Activated CD8-positive, alpha-beta T cell treated with anti-CD3 and anti-CD28 coated beads for 36 hours (primary cell): ENCODE measurements at places on chromosomes 3 and 15.

- no peak overlapping the region for H3K27ac ChIP-seq
- no peaks in the 10 kb centered on the region for H3K36me3 ChIP-seq
- H3K4me3 ChIP-seq: no peak overlapping the region
- no peak for DNase-seq
- no peaks in the 10 kb centered on the region for H3K27me3 ChIP-seq
- H3K4me1 ChIP-seq: peaks cover 4% of the 10 kb centered on the region
Observed at GRCh38 chr3:99626417-99626788, 12.0 kb upstream of the COL8A1 start.

DNA sequence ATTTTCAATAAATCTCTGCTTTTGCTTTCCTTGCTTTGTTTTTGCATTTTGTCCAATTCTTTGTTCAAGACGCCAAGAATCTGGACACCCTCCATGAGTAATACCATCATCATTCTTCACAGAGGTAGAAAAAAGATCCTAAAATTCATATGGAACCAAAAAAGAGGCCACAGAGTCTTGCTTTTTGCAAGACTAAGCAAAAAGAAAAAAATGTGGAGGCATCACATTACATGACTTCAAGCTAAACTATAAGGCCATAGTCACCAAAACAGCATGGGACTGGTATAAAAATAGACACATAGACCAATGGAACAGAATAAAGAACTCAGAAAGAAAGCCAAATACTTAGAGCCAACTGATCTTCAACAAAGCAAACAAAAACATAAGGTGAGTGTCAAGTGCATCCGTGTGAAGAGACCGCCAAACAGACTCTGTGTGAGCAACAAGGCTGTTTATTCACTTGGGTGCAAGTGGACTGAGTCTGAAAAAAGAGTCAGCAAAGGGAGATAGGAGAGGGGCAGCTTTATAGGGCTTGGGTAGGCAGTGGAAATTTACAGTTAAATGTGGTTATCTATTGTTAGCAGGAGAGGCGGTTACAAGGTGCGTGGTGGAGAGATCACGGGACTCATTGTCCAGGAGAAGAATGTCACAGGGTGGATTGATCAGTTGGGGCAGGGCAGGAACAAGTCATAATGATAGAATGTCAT, 10.9 kb downstream of the STRIT1 start:
- DNase-seq: no peak
- no peaks in the 10 kb centered on the region for H3K36me3 ChIP-seq
- H3K27me3 ChIP-seq: no peaks in the 10 kb centered on the region
- H3K4me3 ChIP-seq: no peak overlapping the region

- DNase-seq: no peak
- H3K27me3 ChIP-seq: peaks cover 6% of the 10 kb centered on the region
- no peak overlapping the region for H3K4me3 ChIP-seq
- no peak overlapping the region for H3K27ac ChIP-seq
Observed at GRCh38 chr3:140006331-140006730, 71.3 kb downstream of the CLSTN2 start.

DNA sequence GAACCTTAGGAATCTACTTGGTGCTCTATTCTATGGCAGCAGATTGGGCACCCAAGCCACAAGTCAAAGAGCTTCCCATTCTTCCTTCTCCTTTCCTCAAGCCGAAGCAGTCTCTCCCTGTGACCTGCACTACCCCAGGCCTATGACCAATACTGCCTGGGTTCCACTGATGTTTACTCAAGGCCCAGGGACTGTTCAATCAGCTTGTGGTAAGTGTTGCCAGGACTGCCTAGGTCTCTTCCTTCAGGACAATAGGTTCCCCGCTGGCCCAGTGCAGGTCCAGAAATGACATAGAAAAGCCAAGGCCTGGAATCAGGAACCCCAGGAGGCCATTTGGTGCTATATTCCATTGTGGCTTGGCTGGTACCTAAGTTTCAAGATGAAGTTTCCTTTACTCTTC, 397.9 kb downstream of the ZIC4 start:
- H3K4me1 ChIP-seq: no peaks in the 10 kb centered on the region
- DNase-seq: no peak
- H3K27ac ChIP-seq: no peak overlapping the region
- no peaks in the 10 kb centered on the region for H3K27me3 ChIP-seq

DNA sequence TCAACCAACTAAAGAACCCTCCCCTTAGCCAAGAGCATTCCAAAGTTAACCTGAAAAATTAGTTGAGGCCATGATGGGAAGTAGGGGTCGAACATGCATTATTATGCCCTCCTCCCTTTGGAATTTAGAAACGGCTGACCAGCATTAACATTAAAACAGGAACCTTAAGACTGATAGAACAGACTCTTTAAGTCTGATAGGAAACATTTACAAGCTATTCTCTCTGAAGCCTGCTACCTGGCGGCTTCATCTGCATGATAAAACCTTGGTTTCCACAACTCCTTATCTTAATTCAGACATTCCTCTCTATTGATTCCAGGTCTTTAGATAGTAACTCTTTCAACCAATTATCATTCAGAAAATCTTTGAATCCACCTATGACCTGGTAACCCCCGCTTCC, 331.0 kb downstream of the CGGBP1 start:
- no peak for DNase-seq
- H3K4me1 ChIP-seq: no peaks in the 10 kb centered on the region
- H3K27ac ChIP-seq: no peak overlapping the region

- no peak overlapping the region for H3K27ac ChIP-seq
- no peak for DNase-seq
- H3K36me3 ChIP-seq: no peaks in the 10 kb centered on the region
- H3K27me3 ChIP-seq: peaks cover 17% of the 10 kb centered on the region
- no peak overlapping the region for H3K4me3 ChIP-seq
Observed at GRCh38 chr3:195999896-196000295, 82.0 kb downstream of the TFRC start.

GRCh38 chr3:157447026-157447694, 10.5 kb downstream of the PTX3 start:
- no peaks in the 10 kb centered on the region for H3K36me3 ChIP-seq
- H3K27ac ChIP-seq: no peak overlapping the region
- no peaks in the 10 kb centered on the region for H3K4me1 ChIP-seq
- H3K4me3 ChIP-seq: no peak overlapping the region
- H3K27me3 ChIP-seq: peaks cover 2% of the 10 kb centered on the region
- DNase-seq: no peak

DNA sequence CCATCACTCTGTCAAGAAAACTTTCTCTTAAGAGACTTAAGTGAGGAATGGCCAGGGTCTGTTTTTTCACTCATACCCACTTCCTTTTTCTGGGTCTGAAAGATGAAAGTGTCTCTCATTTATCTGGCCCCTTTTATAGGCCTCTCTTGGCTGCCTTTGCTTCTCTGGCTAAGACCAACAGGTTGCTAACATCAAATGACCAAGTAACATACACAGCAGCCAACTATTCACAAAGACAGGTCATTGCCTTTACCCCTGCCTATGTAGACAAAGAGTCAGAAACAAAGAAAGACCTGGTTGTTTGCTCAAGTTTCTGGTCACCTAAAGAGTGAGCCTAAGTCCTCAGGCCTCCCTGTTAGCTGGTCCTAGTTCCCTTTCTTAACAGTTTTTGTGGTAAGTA, 24.0 kb upstream of the CSTA start:
- peaks cover 20% of the 10 kb centered on the region for H3K4me1 ChIP-seq
- H3K36me3 ChIP-seq: no peaks in the 10 kb centered on the region
- H3K4me3 ChIP-seq: no peak overlapping the region
- H3K27me3 ChIP-seq: no peaks in the 10 kb centered on the region

DNA sequence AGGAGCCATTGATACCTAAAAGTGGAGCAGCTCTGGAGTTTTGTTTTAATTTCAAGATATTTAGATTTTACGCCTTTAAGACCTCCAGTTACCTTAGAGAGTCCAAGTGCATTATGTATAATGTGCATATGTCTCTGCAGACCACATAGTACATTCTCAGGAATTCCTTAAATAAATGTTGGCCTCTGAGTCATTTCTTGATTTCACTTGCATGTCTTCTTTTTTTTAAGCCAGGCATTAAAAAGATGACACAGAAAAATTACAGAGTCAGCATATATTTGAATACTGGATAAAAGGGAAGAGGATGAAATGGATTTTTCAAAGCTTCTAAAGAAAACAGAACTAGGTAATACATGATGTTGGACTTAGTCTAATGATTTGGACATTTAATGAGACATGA, 125.2 kb downstream of the TMCO5A start:
- peaks cover 18% of the 10 kb centered on the region for H3K27me3 ChIP-seq
- H3K4me3 ChIP-seq: no peak overlapping the region
- no peaks in the 10 kb centered on the region for H3K36me3 ChIP-seq
- H3K27ac ChIP-seq: no peak overlapping the region
- no peak for DNase-seq
- H3K4me1 ChIP-seq: peaks cover 13% of the 10 kb centered on the region

DNA sequence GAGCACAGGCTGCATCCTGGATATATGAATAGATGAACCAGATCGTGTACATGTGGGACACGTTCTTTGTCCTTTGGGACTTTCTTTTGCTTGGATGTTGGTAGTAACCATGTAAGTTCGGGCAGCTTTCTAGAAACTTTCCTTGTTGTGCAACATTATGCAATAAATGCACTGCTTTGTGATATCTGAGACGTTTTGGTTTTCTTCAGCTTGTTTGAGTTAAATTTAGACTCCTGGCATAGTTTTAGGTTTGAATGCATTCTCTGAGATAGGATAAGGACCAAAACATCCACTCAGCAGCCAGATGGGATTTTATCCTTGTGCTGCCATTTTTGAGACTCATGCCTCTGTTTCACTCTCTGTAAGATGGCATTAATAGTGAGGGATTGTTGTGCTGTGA, 158.9 kb downstream of the IGF1R start:
- no peak for DNase-seq
- peaks cover under 1% of the 10 kb centered on the region for H3K4me1 ChIP-seq
- no peak overlapping the region for H3K4me3 ChIP-seq
- no peak overlapping the region for H3K27ac ChIP-seq
- H3K36me3 ChIP-seq: peaks cover 6% of the 10 kb centered on the region

DNA sequence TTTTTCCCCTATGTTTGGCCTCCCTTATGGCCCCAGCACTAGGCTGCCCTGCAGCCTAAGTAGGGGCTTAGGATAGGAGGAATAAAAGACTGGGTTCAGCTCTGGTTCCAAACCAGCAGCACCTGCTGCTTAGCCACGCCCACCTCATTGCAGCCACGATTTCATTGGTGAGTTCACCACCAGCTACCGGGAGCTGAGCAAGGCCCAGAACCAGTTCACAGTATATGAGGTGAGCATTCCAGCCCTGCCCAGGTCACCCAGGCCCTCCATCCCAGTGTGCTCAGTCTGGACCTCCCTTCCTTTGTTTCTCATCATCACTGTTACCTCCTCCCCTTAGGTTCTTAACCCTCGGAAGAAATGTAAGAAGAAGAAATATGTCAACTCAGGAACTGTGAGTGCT, 11.5 kb downstream of the CPNE9 start:
- no peak for DNase-seq
- no peaks in the 10 kb centered on the region for H3K36me3 ChIP-seq
- no peak overlapping the region for H3K4me3 ChIP-seq
- H3K27me3 ChIP-seq: no peaks in the 10 kb centered on the region

GRCh38 chr3:101154401-101154800, 161.2 kb upstream of the ABI3BP start:
- no peak overlapping the region for H3K4me3 ChIP-seq
- H3K27ac ChIP-seq: no peak overlapping the region
- DNase-seq: no peak
- H3K36me3 ChIP-seq: no peaks in the 10 kb centered on the region
- H3K4me1 ChIP-seq: no peaks in the 10 kb centered on the region

DNA sequence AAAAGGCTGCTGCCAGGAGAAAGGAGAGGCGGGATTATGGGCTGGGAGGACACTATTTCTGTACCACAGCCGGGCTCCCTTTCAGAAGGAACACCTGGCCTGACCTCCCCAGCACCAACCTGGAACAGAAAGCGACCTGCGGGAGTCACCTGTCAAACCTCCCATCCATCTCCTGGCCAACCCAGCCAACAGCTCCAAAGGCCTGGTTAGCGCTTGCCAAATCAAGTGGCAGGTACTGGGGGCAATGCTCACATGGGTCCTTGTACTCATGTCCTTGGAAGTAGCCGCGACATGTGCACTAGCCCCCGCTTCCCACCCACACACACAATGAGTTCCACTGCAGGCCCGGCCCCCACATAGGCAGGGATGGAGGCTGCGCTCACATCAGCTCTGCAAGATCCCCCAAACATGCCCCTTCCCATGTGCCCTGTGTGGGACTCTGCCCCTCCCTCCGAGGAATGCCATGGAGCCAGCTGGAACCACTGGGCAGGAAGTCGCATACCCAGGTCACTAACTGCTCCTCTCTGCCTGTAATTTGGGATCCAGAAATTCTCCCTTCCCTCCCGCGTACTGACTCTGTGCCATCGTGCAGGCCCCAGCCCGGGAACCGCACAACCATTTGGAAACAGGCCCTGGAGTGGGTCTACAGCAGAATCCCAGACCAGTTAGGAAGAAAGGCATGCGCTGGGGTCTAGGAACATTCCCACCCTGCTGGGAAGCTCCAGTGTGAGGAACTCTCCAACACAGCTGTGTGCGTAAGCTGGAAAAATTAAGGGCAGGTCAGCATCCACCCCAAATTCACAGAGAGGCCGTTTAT, 98.9 kb downstream of the LRIG1 start:
- H3K27me3 ChIP-seq: no peaks in the 10 kb centered on the region
- H3K36me3 ChIP-seq: peaks cover 4% of the 10 kb centered on the region
- no peak overlapping the region for H3K4me3 ChIP-seq
- H3K27ac ChIP-seq: no peak overlapping the region
- H3K4me1 ChIP-seq: peaks cover 3% of the 10 kb centered on the region

- no peak overlapping the region for H3K27ac ChIP-seq
- no peak overlapping the region for H3K4me3 ChIP-seq
- peaks cover 3% of the 10 kb centered on the region for H3K36me3 ChIP-seq
- no peaks in the 10 kb centered on the region for H3K27me3 ChIP-seq
- peaks cover 23% of the 10 kb centered on the region for H3K4me1 ChIP-seq
Observed at GRCh38 chr3:138775254-138775595, 59.5 kb downstream of the PIK3CB start.

GRCh38 chr15:27937851-27938250, 161.3 kb downstream of the OCA2 start:
- H3K4me3 ChIP-seq: no peak overlapping the region
- no peak overlapping the region for H3K27ac ChIP-seq
- no peak for DNase-seq
- H3K36me3 ChIP-seq: no peaks in the 10 kb centered on the region
- peaks cover 2% of the 10 kb centered on the region for H3K27me3 ChIP-seq
- no peaks in the 10 kb centered on the region for H3K4me1 ChIP-seq

DNA sequence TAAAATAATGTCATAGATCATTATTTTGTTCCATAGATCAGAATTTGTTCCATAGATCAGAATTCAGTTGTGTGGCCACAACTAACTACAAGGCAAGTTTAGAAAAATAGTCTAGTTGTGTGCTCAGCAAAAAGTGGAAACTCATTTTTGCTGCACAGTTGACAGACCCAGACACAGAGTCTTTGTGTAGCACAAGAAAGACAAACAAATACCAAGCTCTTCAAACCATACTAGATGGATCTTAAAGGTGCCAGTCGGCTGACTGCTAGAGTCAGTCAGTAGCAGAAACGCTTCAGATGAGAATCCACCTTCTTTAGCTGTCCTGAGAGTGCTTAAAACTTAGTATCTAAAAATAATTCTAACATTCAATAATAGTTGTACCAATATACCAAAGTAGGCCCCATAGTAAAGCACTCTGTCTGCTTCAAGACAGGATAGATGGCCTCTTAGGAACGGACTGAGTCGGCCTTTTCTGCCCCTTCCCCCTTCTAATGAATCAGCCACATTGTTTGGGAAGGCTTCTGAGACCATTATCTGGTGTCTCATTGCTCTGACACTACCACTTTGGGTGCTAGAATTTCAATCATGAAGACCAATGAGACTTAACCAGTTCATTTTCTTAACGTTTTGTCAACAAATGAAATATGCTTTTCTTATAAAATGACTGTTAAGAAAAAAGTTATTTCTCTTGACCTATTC, 27.7 kb upstream of the SLC4A7 start:
- no peak overlapping the region for H3K27ac ChIP-seq
- no peak overlapping the region for H3K4me3 ChIP-seq
- H3K36me3 ChIP-seq: no peaks in the 10 kb centered on the region
- no peaks in the 10 kb centered on the region for H3K27me3 ChIP-seq
- no peaks in the 10 kb centered on the region for H3K4me1 ChIP-seq
- no peak for DNase-seq
